ENCODE measurements at places on chromosomes 11 and 22.
A peak's percentile ranks its signal among the peaks of the same experiment; 100 is the strongest.

DNA sequence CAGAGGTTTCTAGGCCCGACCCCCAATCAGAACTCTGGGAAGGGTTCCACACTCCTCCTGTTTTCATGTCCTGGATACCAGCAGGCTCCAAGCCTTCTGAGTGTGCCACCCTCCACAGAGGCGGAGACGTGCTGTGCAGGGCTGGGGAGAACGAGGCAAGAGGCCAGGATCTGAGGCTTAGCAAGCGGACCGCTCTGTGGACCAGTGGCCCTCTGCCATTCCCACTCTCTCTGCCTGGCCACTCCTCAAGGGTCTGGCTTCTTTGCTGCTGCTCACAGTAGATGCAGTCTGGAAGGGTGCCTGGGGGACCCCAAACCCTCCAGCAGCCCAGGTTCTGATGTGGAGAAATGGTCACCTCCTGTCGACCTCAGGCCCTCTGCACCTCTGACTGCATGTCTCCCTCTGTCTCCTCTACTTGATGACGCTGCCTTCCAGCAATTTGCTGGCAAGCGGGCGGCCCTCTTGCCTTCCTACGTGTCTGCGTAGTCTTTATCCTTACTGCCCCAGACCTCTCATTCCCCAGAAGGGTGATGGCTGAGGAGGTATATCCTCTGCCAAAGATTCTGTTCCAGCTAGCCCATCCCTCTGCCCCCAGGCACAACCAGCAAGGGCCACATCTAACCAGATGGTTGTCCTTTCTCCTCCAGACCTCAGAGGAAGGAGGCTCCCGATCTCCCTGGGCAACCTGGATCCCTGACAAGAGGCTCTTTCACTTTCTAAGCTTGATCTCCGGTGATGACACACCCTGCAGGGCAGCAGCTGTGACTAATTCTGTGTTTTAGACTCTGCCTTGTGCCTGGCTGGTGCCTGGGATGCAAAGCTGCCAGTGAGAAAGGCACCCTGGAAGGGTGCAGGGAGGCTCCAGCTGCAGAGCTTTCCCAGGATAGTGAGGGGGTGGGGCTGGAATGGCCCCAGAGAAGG lies 87.3 kb downstream of the NAT10 start:
- no peaks in the 10 kb centered on the region for H3K36me3 ChIP-seq
- H3K27me3 ChIP-seq, result no peaks in the 10 kb centered on the region
- H3K27ac ChIP-seq, result no peak overlapping the region
- no peak overlapping the region for H3K4me3 ChIP-seq
- DNase-seq, result no peak

- H3K4me1 ChIP-seq, result no peaks in the 10 kb centered on the region
- DNase-seq, result no peak
- no peak overlapping the region for H3K27ac ChIP-seq
- no peaks in the 10 kb centered on the region for H3K36me3 ChIP-seq
- no peak overlapping the region for H3K4me3 ChIP-seq
- H3K27me3 ChIP-seq, result no peaks in the 10 kb centered on the region
These were observed 16.6 kb downstream of the CYB5R2 start for GRCh38 chr11:7656704-7657103.

DNA sequence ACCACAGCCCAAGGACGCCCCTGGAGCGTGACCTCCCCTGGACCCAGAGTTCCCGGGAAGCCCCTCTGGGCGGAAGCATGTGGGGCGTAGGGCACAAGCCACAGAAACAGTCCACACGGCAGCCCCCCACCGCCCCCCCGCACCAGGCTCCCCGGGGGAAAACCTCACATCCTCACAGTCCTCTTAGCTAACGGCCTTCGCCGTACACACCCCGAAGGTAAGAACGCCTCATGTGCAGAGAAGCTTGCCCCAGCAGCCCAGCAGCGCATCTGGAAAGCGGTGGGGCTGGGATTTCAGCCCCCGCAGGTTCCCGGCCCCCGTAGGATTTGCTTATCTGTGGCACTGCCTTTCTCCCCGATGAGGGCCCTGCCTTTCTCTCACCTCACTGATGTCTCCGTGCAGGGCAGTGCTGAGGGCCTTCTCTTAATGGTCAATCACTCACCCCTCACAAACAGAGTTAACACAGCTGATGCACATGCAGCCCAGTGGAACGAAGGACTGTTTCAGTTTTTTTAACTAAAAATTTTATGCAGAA lies 309.2 kb downstream of the BRD1 start:
- H3K36me3 ChIP-seq, result no peaks in the 10 kb centered on the region
- no peak for DNase-seq
- no peak overlapping the region for H3K4me3 ChIP-seq
- H3K27me3 ChIP-seq, result no peaks in the 10 kb centered on the region
- H3K4me1 ChIP-seq, result no peaks in the 10 kb centered on the region
- no peak overlapping the region for H3K27ac ChIP-seq

DNA sequence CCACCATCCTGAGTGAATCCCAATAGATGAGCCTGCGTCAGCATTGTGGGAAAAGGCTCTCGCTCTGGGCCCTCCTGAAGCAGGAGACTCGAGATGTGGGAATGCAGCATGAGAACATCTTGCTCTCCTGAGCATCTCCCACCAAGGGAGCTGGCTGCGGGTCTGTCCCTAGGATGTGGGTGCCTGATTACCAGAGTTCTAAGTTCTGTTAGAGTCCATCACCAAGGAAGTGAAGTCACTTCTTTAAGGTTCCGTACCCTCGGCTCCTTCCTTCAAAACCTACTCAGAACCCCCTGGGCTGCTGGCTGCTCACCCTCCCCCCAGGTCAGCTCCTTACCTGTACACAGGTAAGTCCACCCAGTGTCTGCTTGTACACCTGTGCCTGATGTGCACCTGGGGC lies 100.5 kb upstream of the IGLL5 start:
- no peaks in the 10 kb centered on the region for H3K27me3 ChIP-seq
- H3K4me3 ChIP-seq, result no peak overlapping the region
- DNase-seq, result no peak
- H3K36me3 ChIP-seq, result no peaks in the 10 kb centered on the region

GRCh38 chr11:126857860-126858808 lies 142.4 kb downstream of the KIRREL3 start:
- H3K4me3 ChIP-seq, result no peak overlapping the region
- no peaks in the 10 kb centered on the region for H3K27me3 ChIP-seq
- H3K4me1 ChIP-seq, result no peaks in the 10 kb centered on the region
- no peak overlapping the region for H3K27ac ChIP-seq
- DNase-seq, result no peak

DNA sequence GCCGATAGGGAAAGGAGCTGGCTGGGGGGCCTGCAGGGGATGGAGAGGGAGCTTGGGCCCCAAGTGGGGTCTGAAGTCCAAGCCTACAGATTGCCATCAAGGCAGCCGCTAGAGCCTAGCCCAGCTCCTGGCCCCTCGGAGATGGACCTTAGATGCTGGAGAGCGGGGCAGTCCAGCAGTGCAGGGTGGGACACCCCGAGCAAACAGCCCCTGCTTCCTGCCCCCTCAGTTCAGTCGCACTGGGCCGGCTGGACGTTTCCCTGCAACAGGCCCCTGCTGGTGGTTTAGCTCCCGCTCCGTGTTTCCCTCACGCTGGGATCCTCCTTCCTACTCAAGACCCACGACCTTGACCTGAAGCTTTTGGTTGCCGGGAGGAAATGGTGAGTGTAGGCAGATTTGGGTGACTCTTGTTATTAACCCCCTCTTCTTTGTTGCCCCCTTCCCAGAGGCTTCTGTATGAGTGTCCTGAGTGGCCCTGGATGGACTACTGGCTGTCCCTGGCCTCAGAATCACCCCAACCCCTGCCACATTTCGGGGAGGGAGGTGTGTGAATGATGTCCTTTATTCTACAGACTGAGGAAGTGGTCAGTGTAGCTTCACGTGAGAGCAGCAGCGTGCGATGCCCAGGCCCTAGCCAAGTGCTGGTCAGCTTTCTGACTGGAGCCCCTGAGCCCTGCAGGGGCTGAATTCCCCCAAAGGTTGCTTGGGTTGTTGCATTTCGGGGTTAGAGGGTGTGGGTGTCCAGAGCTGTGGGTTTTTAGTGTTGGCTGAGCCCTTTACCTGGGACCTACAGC lies 2.7 kb downstream of the ST3GAL4 start:
- H3K4me1 ChIP-seq, result peaks cover 18% of the 10 kb centered on the region
- DNase-seq, result no peak

DNA sequence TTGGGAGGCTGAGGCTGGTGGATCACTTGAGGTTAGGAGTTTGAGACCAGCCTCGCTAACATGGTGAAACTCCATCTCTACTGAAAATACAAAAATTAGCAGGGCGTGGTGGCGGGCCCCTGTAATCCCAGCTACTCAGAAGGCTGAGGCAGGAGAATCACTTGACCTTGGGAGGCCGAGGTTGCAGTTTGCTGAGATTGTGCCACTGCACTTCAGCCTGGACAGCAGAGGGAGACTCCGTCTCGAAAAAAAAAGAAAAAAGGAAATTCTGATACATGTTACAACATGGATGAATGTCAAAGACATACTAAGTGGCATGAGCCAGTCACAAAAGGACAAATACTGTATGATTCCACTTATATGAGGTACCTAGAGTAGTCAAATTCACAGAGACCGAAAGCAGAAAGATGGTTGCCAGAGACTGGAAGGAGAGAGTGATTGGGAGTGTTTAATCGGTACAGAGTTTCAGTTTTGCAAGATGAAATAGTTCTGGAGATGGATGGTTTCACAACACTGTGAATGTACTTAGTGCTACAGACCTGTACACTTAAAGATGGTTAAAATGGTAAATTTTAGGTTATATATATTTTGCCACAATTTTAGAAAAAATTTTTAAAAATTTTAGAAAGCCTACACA lies 92.3 kb downstream of the BLID start:
- H3K36me3 ChIP-seq, result no peaks in the 10 kb centered on the region
- H3K27me3 ChIP-seq, result peaks cover 2% of the 10 kb centered on the region
- no peaks in the 10 kb centered on the region for H3K4me1 ChIP-seq
- H3K4me3 ChIP-seq, result no peak overlapping the region
- no peak overlapping the region for H3K27ac ChIP-seq

DNA sequence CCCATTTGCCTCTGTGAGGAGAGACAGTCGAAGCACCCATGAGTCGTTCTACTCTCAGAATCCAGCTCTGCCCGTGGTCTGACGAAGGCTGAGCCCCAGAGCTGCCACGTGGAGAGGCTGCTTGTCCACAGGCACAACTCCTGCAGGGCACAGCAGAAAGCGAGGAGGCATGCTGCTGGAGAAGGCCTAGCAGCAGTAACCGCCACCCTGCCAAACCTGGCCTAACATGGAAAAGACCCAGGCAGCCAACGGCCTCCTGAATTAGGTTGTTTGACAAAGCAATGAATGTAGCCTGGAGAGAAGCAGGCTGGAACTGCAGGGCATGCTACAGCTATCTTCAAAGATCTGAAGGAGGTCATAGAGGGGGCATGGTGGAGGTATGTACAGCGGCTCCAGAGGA lies 89.7 kb downstream of the SNX19 start:
- no peak overlapping the region for H3K27ac ChIP-seq
- no peaks in the 10 kb centered on the region for H3K4me1 ChIP-seq
- no peaks in the 10 kb centered on the region for H3K27me3 ChIP-seq
- DNase-seq, result no peak

- H3K4me1 ChIP-seq, result no peaks in the 10 kb centered on the region
- H3K27ac ChIP-seq, result no peak overlapping the region
These were observed 18.5 kb downstream of the PLA2G6 start for GRCh38 chr22:38162881-38163843.

DNA sequence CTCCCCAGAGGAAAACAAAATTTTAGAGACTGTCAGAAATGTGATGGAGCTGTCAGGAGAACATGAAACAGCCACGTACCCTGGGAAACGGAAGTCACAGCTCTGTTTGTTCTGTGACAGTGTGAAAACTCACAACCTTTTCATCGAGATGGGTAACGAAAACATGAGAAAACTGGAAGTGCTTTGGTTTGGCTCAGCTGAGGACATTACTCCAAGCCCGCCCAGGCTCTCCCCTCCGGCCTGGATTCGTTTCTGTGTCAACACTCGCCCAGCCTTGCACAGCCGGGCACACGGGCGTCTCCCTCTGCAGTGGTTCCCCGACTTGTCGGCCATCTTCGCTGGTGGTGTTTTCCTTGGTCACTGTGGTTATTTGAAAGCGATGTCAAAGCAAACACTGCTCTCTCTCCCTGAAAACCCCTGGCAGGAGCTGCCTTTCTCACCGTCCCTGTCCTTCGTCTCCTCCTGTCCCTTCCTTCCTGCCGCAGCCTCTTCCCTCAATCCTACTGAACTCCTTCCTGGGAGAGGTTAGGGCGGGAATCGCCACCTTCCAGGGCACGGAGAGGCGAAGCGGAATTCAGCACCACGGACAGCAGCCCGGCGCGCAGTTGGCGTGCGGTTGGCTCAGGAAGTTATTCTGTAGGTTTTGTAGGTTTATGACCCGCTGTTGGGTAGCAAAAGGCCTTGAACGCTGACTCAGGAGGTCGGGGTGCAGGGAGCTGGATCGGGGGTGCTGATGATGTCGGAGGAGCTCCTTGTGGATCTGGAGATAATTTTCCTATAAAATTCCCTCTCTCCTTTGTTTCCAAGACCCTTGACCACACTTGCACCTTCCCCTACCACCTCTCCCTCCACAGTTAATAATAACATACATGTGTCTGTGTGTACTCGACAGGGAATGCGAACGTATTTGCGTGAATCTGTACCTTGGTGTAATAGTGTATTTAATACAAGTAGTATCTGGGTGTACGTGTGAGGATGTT lies 13.1 kb upstream of the RPS19BP1 start:
- H3K36me3 ChIP-seq, result no peaks in the 10 kb centered on the region
- peak; percentile 66 for DNase-seq
- H3K27ac ChIP-seq, result no peak overlapping the region
- H3K4me1 ChIP-seq, result peaks cover 5% of the 10 kb centered on the region

DNA sequence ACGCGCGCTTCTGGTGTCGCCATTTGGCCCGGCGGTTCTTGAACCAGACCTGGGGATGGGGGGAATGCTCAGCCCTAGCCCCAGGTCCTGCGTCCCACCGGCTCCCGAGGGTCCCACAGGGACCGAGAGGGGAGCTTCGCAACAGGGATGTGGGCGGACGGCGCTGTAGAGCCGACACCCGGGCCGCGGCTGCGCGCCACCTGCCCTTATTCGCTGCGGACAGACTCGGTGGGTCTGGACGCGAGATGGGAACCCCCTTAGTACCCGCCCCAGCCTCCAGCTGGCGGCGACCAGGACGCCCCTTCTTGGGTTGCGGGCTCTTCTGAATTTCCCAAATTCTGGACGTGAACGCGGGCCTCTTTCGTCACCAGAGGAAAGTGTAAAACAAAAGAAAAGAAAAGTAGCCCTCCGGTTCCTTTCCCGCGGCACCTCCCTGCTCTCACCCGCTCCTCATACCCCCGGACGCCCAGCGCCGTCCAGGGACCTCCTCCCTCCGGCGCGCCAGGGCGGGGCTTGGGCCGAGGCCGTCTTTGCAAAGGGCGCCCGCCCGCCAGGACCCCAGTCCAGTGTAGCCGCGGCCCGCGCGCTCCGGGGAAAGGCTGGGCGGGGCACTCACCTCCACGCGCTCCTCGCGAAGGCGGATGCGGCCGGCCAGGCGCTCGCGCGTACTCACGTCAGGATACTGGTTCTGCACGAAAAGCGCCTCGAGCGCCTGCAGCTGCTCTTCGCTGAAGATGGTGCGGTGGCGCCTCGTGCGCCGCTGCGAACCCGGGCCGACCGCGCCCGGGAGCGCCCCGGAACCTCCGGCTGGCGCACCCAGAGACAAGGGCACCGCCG lies 827 bp downstream of the GSC2 start:
- peaks cover 16% of the 10 kb centered on the region for H3K4me1 ChIP-seq
- no peak overlapping the region for H3K27ac ChIP-seq
- H3K27me3 ChIP-seq, result peaks cover 17% of the 10 kb centered on the region

All from CD4-positive, CD25-positive, alpha-beta regulatory T cell (primary cell).